Germinal center (tissue), 1 donor: ENCODE measurements at places on chromosomes 16 and 17.

DNA sequence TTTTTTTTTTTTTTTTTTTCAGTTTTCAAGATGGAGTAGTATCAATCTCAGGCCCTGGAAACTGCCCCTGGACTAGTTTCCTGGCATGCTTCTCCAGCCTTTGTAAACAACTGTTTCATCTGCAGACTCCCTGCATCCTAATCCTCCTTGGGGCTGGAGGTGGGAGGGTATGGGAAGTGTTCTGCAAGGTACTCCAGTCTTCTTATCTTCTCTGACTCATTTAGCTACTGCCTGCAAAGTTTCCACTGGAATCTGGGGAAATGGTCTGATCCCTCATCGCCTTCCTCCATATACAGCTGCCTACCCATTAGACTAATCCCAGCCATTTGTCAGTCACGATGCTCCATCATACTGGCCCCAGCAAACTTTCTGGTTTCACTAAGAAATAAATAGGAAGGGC lies 21.5 kb downstream of the COPZ2 start:
- no peak for DNase-seq

DNA sequence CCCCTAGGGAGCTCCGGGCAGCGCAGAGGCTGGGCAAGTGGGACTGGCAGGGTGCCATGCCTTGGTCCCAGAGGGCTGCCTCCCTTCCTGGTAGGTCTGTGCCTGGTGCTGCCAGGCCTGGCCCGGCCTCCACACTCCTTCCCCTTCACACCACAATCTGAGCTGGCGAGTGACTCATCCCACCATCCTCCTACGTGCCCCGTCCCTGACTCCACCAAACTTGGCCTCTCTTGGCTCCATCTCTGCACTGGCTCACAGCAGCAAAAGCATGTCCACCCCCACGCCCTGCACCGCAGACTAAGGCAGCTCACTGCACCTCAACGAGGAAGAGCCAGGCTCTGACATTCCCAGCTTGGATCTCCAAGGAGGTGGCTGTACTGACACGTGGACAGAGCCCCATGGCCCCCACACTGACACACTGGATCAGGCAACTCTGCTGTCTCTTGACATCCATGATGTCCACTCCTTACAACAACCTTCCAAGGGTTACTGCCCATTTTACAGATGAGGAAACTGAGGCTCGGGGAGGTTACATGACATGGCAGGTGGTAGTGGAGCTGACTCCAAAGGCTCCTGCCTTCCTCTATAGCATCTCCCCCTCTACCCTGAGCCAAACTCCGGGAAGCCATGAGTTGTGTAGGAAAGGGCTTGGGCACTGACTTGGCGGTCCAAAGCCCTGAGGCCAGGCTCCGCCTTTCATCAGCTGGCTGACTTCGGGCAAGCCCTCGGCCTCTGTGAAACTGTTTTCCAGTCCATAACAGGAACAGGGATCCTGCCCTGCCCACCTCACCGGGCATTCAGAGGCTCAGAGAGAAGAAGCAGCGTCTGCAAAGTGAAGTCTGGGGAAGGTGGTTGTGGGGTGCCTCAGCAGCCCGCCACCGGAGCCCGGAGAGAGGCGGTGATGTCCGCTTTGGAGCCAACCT lies 20.1 kb upstream of the KRT19 start:
- DNase-seq = no peak

DNA sequence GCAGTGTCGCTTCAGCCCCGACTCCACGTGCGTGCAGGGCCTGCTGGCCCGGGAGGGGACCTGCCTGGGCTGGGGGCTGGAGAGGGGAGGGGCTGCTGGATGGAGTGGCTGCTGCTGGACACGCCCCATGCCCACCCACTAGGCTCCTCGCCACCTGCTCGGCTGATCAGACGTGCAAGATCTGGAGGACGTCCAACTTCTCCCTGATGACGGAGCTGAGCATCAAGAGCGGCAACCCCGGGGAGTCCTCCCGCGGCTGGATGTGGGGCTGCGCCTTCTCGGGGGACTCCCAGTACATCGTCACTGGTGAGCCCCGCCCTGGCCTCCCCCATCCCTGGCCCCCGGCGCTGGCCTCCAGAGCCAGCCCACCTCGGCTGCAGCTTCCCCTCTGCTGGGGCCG lies 2.4 kb downstream of the BRICD5 start:
- DNase-seq = no peak

DNA sequence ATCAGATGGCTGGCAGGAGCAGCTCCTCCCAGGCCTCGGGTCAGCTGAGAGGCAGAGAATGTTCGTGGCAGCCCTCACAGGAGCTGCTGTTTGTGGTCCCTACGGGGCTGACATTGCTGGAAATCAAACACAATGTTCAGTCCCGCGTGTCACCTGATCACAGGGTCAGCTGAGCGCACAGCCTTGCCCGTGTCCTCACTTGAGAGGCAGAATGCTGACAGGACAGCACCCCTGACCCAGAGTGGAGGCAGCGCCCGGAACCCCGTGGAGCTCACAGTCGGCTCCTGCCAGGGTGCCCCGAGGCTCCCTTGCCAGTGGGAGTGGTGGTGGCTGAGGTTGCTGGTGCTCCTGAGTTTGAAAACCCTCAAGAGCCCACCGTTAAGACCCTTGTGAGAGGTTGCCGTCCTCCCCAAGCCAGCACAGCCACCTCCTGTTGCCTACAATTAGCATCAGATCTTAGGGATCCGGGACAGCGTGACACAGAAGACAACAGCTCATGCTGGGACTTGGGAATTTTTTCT lies 3.6 kb upstream of the CHMP6 start:
- no peak for DNase-seq

GRCh38 chr17:19574956-19575355 lies 41.3 kb downstream of the SLC47A1 start:
- no peak for DNase-seq
